ENCODE measurements at places on chromosomes 3 and 15.

DNA sequence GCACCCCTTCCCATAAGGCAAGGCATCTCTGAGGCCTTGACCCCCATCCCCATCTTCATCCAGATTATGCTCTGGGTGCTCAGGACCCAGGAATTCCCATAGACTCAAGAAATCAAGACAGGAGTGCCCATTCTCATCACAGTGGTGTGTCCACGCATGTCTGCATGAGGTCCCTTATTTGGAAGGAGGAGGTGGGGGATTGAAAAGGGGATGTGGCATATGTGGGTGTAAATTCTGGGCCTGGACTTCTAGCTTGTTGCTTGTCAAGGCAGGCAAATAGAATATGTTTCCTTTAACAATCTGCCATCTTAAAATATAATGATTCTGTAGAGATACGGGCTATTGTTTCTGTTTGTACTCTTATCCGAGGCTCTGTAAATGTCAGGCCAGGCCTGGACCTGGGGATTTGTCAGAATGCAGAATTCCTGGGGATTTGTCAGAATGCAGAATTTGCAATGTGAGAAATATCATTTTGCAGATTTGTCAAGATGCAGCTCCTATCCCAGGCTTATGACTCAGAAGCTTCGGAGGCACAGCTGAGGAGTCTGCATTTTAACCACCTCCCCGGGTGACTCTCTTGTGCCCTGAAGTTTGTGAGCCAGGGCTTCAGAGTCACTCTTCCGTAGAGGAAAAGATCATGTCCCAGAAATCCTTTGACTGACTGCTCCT is 157.8 kb downstream of the SV2B start:
- DNase-seq: no peak

DNA sequence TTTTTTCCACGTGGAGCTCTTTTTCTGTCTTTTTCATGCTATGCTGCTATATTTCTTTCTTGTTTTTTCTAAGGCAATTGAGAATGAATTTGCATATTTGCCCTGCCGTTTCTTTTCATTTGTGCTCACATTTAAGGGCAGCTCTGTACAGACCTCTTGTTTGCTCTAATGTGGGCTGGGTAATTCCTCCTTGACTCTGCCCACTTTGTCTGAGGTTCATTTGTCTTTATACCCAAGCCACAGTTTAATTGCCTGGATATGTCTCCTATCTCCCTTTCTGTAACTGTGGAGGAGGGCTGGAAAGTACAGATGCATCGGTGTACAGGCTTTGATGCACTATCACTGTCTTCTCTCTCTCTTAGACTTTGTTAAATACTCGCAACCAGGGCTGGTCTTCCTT is 195.9 kb downstream of the EPHB1 start:
- no peak for DNase-seq

- no peak for DNase-seq
Observed at GRCh38 chr15:31930967-31931366, 99.3 kb upstream of the CHRNA7 start.

GRCh38 chr15:78372880-78373279 is 32.7 kb downstream of the CRABP1 start:
- no peak for DNase-seq

- DNase-seq: no peak
Observed at GRCh38 chr3:32780735-32781210, 37.0 kb upstream of the TRIM71 start.

- no peak for DNase-seq
Observed at GRCh38 chr15:42999201-42999779, 78.7 kb upstream of the TTBK2 start.

DNA sequence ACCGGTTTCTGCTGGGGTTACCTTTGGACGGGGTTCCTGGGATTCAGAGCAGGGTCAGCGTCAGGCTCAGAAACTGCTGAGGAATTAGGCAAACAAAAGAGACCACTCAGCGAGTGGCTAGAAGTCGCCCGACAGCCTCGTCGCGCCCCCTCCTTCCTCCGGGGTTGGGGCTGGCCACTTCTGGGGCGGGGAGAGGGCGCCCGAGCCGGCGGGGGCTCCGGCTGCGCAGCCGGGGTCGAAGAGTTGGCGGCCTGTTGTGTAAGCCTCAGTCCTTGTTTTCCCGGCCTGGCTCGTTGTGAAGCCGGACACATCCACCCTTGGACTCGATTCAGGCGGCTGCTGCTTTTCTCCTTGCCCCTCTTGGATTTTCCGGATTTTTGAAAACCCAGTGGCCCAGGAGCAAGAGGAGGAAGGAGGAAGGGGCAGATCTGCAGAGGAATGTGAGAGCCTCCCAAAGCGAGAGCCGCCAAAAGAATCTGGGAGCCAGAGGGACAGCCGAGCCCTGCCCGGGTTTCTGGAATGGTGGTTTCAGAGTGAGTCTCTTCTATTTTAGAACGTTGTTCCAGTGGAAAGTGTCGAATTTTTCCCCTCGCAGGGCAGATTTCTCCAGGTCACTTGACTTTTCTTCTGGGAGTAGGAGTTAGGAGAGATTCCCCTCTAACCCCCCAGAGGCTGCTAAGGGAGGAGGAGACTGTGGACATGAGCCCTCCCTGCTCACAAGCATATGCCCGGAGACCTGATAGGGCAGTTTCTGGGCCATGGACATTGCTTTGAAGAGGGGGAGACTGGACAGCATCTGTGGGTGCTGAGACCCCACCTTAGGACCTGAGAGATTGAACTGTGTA is 666 bp downstream of the SNX33 start:
- no peak for DNase-seq

DNA sequence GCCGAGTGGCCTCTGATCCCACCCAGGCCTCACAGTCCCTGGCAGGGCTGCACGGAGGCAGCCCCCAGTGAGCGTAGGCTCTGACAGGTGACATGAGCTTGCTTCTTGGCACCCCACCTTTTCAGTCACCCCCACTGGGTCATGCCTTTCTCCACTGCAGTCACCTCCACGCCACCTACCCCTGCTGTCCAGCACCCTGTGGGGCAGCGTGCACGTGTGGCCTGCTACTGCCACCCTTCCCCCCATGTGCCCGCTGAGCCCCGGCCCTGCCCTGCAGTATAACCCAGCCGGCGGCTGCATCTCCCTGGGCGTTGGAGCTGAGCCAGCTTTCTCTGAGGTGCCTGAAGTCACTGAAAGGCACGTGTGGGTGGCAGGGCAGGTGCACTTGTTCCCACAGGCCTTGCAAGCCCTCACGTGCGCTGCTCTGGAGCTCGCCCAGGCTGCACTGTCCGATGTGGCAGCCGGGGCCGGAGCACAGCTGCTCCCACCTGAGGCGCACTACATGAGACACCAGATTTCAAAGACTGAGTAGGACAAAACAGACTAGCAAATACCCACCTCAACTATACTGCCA is 65.6 kb downstream of the NIPA2 start:
- DNase-seq: no peak

DNA sequence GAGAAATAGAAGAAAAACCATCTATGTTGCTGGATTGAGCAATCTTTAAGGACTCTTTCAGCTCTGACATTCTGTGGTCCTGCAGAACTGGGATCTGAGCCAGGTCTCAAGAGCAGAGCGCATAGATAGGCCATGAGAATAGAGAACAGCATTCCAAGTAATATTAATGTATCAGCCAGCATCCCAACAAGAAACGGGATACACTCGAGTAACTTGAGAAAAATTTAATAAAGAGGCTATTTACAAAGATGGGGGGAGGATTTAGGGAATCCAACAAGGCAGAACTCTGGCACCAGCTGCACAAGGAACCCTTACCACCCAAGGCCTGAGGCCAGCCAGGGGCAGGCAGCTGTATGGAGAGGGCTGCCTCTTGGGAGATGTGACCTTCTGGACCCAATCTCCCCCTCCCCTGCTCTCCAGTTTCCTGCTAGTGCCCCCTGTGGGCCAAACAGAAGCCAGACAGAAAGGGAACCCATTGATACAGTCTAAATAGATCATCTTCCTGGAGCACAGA is 8.2 kb downstream of the TMOD2 start:
- peak; percentile 83 for DNase-seq

- no peak for DNase-seq
Observed at GRCh38 chr3:126083511-126083912, 412 bp downstream of the SLC41A3 start.

GRCh38 chr15:58999694-59000093 is 12.2 kb downstream of the RNF111 start:
- DNase-seq: no peak

- no peak for DNase-seq
Observed at GRCh38 chr15:46644501-46645481, 1010.0 kb downstream of the SQOR start.

DNA sequence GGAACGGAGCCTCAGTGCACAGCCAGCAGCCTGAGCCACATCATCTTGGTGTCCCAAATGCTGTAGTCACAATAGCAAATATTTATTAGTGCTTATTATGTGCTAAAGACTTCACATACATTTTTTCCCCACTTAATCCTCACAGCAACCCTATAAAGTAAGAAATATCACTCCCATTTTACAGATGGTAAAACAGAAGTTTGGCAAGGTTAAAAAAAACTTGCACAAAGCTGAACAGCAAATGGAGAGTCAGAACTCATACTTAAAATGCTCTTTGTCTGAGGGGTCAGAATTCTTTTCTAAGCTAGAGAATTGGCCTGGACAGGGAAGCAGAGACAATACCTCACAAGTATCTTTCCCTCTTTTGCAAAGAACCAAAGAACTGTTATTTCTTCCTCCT is 30.9 kb upstream of the THRB start:
- no peak for DNase-seq

GRCh38 chr3:192843723-192844485 is 73.8 kb downstream of the MB21D2 start:
- no peak for DNase-seq

GRCh38 chr3:5017925-5018531 is 38.8 kb downstream of the BHLHE40 start:
- DNase-seq: no peak

GRCh38 chr3:127016461-127016860 is 33.5 kb downstream of the PLXNA1 start:
- DNase-seq: no peak

DNA sequence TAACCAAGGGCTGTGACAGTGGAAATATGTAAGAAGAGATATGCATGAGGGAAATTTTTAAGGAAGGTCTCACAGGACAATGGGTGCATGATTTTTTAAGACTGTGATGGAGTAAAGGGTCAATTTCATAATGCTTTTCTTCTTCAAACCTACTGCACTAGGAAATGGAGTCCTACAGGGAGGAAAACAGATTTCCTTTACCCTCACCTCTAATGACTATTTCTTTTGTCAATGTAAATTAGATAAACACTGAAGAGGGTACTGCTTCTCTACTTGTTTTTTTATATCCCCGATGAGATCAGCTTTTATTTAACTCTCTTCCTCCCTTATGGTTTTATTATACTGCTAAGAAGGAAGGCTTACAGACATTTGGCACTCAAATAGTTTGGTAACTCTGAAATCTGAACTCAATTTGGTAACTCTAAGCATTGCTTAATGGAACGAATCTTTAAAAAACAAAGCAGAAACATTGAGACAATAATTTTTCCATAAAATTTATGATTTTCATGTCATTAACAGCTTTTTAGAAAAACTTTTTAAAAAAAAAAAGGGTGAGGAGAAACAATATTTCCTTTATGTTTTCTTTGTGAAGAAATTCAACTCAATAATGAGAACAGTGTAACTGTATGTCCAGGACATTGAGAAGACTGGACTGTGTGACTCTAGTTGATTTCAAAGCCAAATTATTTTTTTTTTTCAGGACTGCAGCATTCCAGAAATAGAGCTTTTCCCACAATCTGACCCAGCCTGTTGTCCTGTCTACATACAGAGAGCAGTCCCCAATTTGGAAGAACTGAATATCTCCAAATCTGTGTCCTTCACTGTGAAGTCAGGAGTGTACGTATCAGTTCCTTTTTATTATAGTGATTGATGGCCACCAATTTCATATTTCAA is 64.4 kb downstream of the CRYBG3 start:
- no peak for DNase-seq

- no peak for DNase-seq
Observed at GRCh38 chr3:58085616-58086015, 77.4 kb downstream of the FLNB start.

DNA sequence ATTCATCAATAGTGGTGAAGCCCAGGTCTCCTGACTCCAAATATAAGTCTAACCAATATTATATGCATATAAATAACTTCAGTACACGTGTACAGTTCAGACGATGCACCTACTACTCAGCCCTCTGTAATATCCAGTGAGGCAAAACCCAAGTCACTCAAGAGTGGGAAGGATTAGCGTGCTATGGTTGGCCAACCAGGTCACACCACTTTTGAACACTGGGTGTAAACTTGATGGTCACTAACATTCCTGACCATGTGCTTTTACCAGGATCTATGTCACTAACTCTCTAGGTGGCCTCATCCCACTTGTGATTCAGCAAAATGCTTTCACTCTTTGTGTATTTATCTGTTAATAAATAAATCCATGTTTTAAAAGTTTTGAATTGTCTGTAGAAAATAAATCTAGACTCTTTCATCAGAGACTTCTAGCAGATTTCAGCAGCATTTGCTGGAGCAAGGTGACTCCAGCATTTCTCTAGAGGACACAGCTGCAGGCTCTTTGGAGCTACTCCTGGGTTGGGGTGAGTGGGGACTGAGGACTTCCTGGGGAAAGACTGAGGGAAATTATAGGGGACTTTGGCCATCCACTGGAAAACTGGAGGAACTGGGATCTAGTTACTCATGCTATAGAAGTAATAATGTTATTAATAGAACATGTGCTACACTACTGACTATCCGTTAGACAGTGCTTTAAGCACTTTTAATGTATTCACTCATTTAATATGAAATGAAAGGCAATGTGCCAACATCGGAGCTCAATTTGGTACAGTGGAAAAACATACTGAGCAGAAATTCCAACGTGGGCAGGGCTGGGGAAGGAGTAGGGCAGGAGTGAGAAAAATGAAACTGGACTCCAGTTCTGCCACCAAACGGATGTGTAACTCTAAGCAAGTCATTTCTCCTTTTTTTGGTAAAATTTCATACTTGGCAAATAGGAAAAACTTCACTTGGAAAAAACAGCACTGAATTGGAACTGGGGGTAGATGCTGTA is 97.9 kb downstream of the RORA start:
- no peak for DNase-seq

DNA sequence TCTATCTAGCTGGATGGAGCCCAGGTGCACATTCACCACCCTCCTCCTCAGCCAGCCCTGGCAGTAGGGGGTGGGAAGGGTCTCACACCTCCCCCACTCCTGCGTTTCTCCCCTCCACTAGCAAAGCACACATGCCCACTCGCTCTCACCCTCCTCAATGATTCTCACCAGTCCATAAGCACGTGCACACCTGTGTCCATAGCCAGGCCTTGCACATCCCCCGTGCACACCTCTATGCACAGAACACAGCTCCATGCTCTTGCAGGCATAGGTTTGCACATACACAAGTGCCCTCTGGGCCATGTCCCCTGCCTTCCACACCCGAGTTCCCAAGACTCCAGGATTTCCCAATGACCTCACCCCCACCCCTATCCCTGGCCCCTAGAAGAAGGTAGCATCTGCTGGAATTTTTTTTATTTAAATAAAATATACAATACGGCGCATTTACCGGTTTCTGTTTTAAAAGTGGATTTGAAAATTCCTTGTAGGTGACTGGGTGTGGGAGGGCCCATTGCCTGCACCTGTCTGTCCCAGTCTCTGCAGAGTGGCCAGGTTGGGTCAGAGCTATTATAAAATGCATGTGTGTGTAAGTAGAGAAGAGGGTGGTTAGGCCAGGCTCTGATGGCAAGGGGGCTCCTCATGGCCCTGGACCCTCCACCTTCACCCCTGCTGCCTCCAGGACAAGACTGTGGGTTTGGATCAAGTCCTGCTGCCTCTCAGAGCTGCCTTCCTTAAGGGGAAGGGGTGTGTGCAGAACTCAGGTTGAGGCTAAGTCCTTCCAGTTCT is 49.1 kb downstream of the HCN4 start:
- DNase-seq: no peak
